ENCODE measurements at places on chromosomes 2 and 18. TPM values are rescaled to one million over a fixed set of nuclear protein-coding genes. Genes with fewer than 3 reads are reported as not detected.

Gene ZNF385B
- 0.20 TPM for total RNA-seq

Gene SLC23A3
- total RNA-seq: 0.62 TPM

Gene CYP27A1
- total RNA-seq: 0.34 TPM

Gene KIF1A
- total RNA-seq: 0.62 TPM

Gene TRIB2
- 0.19 TPM for total RNA-seq

Gene MRPS5
- 78.0 TPM for total RNA-seq

Gene DYTN
- total RNA-seq: not detected

Gene SGO2
- total RNA-seq: 17.0 TPM
